CD4-positive, alpha-beta T cell treated with Interleukin-17A for 1 hour (primary cell): ENCODE measurements at places on chromosomes 6 and 20.

DNA sequence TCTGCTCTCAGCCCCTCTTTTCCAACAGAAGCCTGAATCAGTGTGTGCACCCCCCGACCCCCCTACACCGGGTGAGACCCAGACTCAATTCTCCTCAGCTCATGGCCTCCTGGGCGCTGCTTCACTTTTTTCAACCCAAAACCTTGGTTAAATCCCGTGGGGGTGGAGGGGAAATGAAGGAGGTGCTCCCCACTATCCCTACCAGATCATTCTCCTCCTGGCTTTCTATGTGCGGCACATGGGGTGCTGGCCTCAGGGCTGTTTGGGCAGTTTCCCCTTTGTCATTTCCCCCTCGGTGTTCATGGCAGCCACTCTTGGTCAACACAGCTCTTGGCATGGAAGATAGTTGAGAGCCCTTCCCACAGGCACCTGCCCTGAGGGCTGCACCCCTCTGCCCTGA is 4.6 kb downstream of the CST4 start:
- DNase-seq, result no peak

DNA sequence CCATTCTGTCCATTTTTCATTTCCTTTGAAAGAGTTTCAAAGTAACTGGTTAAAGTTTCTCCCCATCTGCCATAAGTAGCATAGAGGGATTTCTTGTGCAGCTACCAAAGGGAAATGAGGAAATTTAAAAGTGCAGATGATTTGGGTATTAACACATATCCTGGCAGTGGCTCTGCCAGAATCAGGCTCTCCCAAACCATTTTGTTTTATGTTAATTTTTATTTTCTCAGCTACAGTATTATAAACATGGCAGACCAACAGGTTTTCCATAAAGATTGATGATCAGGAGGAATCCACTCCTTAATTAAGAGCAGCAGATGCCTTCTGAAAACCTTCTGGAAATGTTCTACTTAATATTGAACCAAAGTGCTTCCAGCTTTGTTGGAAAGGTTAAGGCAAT is 13.9 kb downstream of the PLCB4 start:
- DNase-seq, result no peak

DNA sequence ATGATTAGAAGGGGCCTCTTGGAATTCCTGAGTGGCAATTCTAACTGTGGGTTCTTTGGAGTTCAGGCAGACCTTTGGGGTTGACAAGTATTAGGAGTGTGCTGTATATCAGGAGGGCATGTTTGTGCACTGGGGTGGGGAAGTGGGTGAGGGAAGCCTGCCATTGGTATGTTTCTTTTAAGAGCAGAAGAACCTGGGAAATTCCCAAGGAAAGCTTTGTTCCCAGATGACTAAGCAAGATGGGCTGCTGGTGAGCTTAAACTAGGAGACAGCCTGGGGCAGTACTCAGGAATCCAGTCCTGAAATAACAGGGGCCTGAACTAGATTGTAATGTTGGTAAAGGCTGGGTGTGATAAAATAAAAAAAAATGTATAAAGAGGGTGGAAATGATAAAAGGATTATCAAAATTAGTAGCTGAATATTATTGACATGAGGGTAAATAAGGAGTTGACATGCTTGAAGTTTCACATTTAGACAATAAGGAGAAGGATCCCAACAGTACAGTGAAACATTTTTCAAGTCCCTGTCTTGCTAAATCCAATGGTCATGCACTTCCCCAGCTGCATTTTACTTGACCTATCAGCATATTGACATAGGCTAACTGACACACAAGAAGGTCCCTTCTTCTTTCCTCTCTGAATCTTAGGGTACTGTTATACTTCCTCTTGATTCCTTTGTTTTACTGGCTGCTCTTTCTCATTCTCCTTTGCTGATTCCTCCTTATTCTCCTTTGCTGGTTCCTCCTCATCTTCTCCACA is 18.4 kb upstream of the IFNGR1 start:
- no peak for DNase-seq

- DNase-seq, result no peak
These were observed 209.3 kb upstream of the SOX4 start for GRCh38 chr6:21384216-21384615.

DNA sequence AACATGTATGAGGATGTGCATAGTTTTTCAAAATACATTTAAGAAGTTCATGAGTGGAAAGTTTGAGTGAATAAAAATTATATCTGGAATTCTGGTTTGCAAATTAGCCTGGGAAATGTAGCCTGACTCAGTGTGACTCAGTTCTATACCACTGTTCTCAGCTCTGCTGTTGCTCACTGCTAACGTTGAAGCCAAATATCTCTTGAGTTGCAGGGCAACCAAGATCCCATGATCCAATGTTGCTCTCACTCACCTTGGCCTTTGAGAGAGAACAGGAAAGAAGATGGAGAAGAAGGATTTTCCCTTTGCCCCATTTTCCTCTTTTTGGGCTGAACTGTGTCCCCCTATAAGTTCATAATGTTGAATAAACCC is 28.9 kb downstream of the PSMB9 start:
- DNase-seq, result no peak

DNA sequence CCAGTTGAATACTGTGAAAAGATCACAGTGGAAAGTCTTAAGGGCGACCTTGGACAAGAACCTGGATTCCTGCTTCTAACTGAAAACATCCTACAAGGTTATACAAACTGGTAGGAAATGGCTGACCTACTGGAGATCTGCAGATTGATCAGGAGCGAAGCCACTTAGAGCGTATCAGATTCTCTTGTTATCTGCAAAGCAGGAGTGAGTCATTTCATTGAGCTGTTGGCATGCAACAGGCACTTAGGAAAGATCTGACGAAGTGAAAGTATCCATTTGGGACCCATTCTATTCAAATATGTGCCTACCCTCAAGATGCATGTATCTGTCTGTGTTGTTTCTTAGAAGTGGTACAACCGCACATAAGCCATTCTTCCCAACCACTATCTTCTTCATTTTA is 131.2 kb upstream of the RIN2 start:
- no peak for DNase-seq

- DNase-seq, result peak; percentile 24
These were observed 220.0 kb upstream of the ZFP64 start for GRCh38 chr20:52411611-52412010.

DNA sequence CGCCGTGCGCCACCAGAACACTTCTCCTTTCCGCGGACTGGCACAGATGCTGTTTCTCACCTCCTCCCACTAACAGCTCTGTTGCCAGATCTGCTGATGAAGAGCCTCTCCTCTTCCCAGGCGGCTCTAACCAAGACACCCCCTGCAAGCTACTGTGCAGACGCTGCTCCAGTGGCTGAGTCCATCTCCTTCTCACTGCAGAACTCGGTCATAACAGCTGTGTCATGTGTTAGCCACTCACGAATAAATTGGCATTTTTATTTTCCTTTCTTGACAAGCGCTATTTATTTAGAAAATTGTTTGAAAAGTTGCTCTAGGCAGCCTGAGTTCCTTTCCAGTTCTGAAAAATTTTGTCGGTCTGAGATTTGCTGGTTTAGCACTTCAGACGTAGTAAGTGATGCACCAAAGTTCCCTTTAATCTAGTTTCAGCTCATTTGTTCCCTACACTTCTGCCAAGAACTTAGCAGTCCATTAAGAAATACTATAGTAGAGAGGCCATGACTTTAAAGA is 12.8 kb upstream of the PLEKHG1 start:
- DNase-seq, result no peak

GRCh38 chr20:10521068-10521831 is 86.1 kb downstream of the SLX4IP start:
- no peak for DNase-seq

DNA sequence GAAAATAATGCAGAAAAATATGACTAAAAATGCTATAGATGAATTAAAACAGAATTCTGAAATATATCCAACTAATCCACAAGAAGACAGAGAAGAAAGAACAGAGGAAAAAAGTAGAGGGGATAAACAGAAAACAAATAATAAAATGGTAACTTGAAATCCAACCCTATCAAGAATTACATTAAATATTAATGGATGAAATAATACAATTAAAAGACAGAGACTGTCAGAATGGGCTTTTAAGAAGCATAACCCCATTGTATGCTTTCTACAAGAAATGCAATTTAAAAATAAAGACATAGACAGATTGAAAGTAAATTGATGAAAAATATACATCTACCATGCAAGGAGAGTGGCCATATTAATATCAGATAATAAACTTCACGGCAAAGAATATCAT is 15.4 kb downstream of the NHLRC1 start:
- DNase-seq, result no peak

- DNase-seq, result peak; percentile 66
These were observed at the start of gene NRM for GRCh38 chr6:30690403-30691207. NRM (minus strand) TSS chr6:30690984; CDS start chr6:30690974, 10 bp downstream.

- DNase-seq, result peak; percentile 73
These were observed 1.3 kb upstream of the PTK6 start for GRCh38 chr20:63538204-63539091.

DNA sequence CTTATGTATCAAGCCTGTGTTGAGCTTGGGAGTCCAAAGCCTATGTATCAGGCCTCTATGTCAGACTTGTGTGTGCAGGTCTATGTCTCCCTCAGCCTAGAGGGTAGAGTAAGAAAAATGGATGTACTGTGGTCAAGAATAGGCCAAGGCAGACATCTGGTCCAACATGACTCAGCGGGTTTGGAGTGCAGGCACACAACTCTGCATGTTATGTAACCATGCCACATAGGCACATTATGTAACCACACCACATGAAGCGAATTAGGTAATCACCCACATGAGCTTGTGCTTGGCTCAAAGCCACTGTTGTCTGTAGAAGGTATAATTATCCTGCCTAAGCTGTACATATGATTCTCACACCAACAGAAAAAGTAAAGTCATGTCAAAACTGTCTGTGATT is 1190.5 kb upstream of the EYS start:
- no peak for DNase-seq

GRCh38 chr6:53295176-53295575 is 53.6 kb downstream of the ELOVL5 start:
- DNase-seq, result no peak

GRCh38 chr20:11001764-11002540 is 328.2 kb upstream of the JAG1 start:
- no peak for DNase-seq

DNA sequence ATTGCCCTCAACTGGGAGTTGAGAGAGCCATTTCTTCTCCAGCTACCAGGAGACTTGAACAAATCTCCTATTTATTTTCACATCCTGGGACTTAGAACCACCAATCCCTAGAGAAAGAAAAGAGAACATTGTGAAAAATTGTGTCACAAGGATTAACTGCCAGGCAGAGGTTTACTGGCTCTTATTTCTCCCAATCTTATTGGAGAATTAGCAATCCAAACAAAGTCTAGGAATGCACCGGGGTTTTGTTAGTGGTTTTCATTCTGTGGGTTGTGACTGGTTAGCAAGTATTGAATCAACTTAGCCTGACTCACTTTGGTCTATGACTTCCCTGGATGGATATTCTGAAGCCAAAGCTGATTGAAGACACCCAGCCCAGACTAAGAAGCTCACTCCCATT is 21.2 kb upstream of the ENPP5 start:
- DNase-seq, result no peak

- no peak for DNase-seq
These were observed 66.7 kb downstream of the TRAM2 start for GRCh38 chr6:52510213-52510562.

DNA sequence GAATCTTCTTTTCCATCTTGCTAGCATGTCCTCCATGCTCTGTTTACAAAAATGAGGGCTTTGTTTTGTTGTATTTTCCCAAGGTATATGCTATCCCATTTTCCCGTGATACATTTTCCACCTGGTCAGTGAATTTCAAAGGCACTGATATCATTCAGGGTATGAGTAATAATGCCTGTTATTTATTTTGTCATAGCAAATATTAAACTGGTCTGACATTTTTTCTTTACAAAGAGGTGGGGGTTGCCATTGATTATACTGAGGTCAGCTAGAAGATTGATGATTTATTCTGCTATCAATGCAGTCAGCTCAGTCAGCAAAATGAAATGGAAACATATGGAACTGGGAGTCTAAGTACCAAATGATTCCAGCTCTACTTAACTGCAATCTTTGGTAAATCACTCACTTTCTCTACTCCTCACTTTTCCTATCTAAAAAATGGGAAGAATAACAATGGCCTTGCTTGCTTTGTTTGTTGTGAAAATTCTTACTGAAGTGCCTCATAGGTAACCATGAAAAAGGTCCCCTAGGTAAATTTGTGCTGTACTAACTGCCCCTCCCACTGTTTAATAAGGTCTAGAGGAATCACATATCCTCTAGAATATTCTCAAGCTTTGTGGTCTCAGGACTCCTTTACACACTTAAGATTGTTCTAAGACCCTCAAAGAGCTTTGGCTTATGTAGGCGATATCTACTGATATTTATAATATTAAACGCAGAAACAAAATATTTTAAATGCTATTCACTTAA is 64.0 kb downstream of the ARHGAP18 start:
- no peak for DNase-seq
